ENCODE measurements at places on chromosomes 1 and 21.

- DNase-seq: peak; percentile 54
Observed at GRCh38 chr1:30743584-30744059, 14.0 kb downstream of the LAPTM5 start.

DNA sequence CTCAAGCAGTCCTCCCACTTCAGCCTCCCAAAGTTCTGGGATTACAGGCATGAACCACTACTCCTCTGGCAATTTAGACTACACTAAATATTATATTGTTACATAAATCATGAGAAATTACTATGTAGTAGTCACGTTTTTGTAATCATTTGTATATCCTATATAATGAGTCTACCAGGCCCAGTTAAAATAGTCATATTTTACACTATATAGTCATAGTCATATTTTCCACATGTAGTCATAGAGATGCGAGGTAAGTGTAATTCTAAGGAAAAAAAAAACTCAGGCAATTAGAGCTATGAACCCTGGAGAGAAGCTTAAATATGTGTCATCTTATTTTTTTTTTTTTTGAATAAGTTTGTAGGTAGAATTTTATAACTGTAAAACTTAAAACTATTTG is 90.0 kb downstream of the FNBP1L start:
- no peak for DNase-seq

GRCh38 chr1:43668956-43669355 is 19.0 kb downstream of the KDM4A start:
- no peak for DNase-seq

GRCh38 chr1:171917331-171917730 is 76.0 kb downstream of the DNM3 start:
- no peak for DNase-seq

DNA sequence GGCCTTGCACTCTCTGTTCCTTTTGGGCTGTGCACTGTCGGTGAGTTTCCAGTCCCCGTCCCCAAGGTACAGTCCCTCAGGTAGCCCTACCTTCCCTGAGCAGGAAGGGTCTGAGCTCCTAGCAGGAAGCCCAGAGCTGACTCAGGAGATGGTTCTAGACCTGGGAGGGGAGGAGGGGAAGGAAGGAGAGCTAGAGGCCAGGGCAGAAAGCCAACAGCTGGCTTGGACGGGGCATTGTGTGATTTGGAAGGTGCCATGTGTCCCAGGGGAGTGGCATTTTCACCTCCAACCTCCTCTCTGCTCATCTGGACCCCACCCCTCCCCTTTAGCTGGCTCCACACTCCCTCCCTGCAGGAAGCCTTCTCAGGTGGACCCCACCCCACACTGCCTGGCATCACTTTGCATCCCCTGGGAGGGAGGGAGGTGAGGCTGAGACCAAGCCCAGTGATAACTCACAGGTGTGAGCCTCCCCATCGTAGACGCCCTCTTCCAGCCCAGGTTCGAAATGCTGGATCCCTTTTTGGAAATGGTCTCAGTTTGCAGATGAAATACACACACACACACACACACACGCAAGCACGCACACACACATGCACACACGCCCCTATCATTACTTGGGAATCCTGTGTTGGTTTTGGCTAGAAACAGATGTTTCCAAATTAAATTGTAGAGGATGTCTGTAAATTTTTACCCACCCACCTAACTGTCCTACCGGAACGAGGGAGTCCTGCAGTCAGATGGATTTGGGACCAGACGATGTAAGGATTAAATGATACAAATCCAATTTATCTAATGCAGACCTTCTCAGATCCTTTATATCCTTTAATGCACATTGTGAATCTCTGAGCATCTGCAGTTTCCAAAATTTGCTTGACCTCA is 19.7 kb upstream of the IFNLR1 start:
- no peak for DNase-seq

DNA sequence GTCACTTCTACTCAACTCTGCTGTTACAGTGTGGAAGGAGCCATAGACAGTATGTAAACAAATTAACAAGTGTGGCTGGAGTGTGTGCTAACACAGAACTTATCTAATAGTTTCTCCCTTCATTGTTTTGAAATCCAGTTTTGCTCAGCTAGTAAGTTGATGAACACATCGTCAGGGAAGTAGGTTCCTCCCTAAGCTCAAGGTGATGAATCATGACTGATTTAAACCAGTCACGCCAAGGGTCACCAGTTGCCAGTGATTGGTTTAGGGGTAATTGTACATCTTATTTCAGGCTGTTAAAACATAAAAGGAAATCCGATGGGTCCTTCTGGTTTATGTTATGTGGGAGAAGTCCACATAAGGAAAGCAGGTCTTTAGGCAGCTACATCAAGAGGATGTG is 97.0 kb upstream of the CHODL start:
- DNase-seq: no peak

GRCh38 chr1:153533689-153534201 is 2.0 kb downstream of the S100A6 start:
- DNase-seq: peak; percentile 88
